ENCODE measurements at places on chromosomes 6 and 20.

- DNase-seq: no peak
Measured at GRCh38 chr20:63029358-63030121, 22.8 kb upstream of the BHLHE23 start.

GRCh38 chr20:46901638-46902037 lies 7.0 kb downstream of the EYA2 start:
- DNase-seq: no peak

GRCh38 chr20:43690943-43691598 lies 24.2 kb downstream of the MYBL2 start:
- no peak for DNase-seq

- no peak for DNase-seq
Measured at GRCh38 chr6:122751326-122751725, 28.2 kb upstream of the FABP7 start.

- no peak for DNase-seq
Measured at GRCh38 chr20:25539742-25540672, 45.3 kb downstream of the NINL start.

DNA sequence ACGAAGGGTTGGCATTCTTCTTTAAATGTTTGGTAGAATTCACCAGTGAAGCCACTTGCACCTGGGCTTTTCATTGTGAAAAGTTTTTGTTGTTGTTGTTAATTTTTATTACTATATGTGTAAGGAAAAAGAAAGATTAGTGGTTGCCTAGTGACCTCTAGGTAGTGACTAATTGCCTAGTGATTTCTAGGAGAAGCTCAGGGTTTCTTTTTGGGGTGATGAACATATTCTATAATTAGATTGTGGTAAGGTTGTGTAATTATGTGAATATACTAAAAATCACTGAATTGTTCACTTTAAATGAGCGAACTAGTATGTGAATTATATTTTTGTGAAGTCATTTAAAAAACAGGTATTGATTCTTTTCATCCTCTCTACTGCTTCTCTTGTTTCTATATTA lies 123.8 kb upstream of the TMEM170B start:
- no peak for DNase-seq

- no peak for DNase-seq
Measured at GRCh38 chr6:2030682-2031244, 214.6 kb downstream of the GMDS start.

- no peak for DNase-seq
Measured at GRCh38 chr6:121951123-121951522, 448.3 kb upstream of the HSF2 start.

GRCh38 chr20:56762829-56763228 lies 133.7 kb downstream of the TFAP2C start:
- DNase-seq: no peak

GRCh38 chr6:17281100-17281496 lies at the start of gene RBM24:
TSS of gene RBM24 (plus strand) at chr6:17281361. CDS start at chr6:17281582, 221 bp downstream.
- DNase-seq: no peak

DNA sequence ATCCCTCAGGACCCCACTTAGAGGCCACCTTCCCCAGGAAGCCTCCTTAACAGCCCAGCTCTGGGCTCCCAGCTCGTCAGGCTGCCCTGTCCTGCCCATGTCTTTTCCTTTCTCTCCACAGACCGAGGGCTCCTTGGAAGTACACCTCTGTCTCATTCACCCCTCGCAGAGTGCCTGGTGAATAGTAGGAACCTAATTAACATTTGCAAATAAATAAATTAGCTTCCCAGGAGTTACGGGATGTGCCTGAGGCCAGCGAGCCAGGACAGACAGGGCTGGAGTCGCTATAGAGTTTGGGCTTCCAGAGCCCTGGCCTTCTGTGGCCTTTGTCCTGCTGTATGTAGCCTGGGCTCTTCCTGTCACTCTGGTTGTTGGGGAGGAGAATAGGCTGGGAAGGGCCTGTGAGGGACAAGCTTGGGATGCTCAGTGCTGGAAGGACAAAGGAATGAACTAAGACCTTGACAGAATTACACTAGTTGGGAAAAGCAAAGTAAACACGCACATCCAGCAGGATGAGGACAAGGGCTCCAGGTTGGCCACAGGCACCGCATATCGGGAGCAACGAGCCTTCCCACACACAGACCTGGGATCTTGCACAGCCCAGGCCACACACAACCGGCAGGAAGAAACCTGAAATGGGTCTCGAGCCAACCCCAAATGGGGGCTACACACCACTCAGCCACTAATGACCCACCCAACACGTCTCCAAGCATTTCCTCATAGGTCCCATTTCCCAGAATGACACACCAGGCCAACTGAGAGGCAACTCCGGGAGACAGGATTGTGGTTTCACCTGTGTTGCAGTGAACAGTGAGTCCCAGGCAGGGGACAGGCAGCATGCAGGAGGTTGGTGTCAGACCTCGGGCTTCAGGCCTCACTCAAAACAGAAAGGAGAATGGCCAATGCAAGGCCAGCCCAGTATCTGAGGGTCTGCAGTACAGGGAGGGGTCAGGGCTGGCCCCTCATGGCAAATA lies 9.7 kb downstream of the MAP1LC3A start:
- no peak for DNase-seq

DNA sequence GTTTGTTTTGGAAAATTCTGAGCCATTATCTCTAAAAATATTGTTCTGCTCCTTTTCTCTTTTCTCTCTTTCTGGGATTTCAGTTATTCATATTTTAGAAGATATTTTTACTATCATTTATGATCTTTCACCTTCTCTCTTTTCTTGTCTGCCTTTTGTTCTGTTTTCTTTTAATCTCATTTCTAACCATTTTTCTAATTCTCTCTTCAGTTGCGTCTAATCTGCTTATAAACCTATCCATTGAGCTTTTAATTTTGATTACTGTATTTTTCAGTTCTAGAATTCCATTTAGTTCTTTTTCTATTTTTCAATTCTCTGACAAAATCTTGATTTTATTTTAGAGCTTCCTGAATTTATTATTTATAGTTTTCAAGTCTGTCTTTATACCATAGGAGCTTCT lies 42.2 kb upstream of the COL10A1 start:
- DNase-seq: no peak

- no peak for DNase-seq
Measured at GRCh38 chr20:53950578-53950977, 119.8 kb downstream of the BCAS1 start.

DNA sequence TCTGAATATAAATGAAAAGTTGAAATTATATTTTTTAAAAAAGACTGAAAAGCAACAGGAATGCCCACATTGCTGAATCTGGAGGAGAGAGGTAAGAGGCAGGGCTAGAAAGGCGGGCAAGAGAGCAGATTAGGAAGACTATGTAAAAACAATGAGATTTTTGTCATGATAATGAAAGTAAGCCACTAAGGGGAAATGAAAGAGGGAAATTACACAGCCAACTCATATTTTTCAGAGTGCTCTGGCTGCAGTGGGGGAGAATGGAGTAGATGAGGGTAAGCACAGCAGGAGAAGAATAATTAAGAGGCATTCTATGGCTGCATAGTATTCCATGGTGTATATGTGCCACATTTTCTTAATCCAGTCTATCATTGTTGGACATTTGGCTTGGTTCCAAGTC lies 281.9 kb downstream of the PKHD1 start:
- DNase-seq: no peak

- DNase-seq: no peak
Measured at GRCh38 chr20:25252230-25252651, 4.4 kb downstream of the PYGB start.

DNA sequence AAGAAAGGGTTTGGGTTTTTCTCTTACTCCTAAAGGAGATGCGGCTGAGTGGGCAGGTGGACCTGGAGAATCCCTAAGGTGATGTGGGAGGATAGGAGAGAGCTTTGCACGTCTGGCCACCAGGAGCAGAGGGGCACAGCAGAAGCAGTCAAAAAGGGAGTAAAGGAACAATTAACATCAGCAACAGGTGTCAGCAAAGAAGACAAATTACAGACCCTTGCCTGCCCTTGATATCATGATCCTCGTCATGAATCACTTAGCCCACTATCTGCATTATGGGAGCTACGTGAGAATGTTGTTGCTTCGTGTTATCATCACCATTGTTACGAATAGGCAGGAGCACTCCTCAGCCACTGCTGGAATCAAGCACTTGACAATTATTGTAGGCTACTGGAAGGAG lies 25.5 kb upstream of the ARG1 start:
- no peak for DNase-seq

DNA sequence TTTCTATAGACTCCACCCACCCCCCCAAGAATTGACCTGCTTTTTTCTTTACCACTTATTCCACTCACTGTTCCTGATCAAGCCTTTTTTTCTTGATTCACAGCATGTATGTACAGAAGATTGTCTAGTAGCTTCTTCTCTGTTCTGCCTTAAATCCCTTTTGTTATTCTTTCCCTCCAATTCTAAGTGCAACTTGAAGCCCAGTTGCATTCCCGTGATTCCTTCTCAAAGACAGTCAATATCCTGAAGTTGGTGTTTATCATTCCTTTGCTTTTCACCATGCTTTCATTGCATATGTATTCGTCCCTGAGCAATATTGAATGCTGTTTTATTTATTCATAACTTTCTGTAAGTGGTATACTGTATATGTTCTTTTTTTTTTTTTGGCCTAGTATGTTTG lies 21.0 kb downstream of the XRN2 start:
- DNase-seq: no peak

DNA sequence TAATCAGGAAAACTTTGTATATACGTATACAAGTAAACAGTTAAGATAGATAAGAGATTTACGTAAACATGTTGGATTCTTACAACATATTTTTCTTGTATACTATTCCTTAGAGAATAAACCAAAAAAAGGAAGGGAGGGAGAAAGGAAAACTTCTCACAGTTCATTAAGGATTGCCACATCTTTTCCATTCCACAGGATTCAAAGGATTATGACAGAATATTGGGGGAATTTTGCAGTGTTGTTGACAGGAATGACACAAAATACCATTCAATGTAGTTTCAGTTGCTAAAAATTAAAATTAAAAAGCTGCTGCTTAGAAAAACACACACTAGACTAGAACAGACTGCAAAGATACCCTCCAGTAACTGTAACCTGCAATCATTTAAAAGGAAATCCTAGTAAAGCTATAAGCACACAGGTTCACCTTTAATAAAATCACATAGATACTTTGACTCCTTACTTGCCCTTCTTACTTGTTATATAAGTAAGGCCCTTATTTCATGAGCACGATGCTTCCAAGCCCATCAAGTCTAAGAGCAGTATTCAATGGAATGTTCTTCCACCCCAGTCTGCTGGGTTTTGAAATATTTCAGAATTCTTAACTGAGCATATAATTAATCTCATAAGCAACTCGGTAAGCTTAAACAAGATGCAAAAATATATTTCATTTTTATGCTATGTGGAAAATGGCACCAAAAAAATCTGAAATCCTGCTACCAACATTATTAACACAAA lies 107.8 kb downstream of the SMLR1 start:
- no peak for DNase-seq

- DNase-seq: no peak
Measured at GRCh38 chr6:77561768-77562314, 91.0 kb upstream of the MEI4 start.

GRCh38 chr6:96899451-96899998 lies 1.8 kb upstream of the NDUFAF4 start:
- no peak for DNase-seq

DNA sequence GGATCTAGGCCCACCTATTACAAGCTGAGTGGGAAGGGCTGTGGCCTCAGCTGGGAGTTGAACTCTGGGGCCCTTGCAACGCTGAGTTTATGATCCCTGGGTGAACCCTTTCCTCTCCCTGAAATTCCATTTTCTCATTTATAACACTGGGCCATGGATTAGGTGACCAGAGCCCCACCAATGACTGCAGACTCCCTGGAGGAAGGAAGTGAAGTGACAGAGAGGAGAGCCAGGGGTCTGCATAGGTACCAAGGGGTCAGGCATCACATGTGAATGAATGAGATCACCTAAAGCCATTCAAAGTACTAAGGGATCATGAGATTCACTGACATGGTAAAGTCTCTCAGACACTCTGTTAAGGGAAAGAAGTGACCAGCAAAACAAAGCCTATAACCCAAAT lies 46.5 kb upstream of the DSN1 start:
- DNase-seq: no peak

GRCh38 chr20:56750430-56750829 lies 121.3 kb downstream of the TFAP2C start:
- DNase-seq: no peak

GRCh38 chr6:108580646-108581045 lies 19.9 kb downstream of the FOXO3 start:
- no peak for DNase-seq

Data from glomerular endothelial cell (primary cell).